ENCODE measurements at places on chromosomes 12 and 14.
A peak's percentile ranks its signal among the peaks of the same experiment; 100 is the strongest.

GRCh38 chr14:103688906-103689902 lies 26.0 kb downstream of the XRCC3 start:
- DNase-seq, result no peak

- DNase-seq, result peak; percentile 12
Measured at GRCh38 chr12:17588968-17589367, 501.0 kb downstream of the RERGL start.

GRCh38 chr12:31783556-31783955 lies 54.7 kb upstream of the AMN1 start:
- no peak for DNase-seq

DNA sequence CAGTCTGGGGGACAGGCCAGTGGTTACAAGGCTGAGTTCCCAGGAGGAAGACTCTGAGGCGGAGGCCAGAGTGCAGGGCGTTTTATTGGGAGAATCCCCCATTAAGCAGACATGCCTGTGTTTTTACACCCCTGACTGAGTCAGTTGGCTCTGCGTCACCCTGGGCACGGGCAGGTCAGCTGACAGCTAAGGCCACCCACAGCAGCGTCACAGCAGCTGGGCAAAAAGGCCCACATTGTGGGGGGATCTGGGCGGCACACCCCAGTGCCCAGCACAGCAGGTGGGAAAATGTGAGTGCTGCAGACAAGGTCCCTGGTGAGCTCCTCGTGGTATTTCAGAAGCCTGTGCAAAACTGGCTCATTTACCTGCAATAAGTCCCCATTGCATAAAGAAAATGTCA lies 184.7 kb downstream of the AACS start:
- DNase-seq, result no peak

- no peak for DNase-seq
Measured at GRCh38 chr12:121990692-121991603, 30.7 kb upstream of the BCL7A start.

DNA sequence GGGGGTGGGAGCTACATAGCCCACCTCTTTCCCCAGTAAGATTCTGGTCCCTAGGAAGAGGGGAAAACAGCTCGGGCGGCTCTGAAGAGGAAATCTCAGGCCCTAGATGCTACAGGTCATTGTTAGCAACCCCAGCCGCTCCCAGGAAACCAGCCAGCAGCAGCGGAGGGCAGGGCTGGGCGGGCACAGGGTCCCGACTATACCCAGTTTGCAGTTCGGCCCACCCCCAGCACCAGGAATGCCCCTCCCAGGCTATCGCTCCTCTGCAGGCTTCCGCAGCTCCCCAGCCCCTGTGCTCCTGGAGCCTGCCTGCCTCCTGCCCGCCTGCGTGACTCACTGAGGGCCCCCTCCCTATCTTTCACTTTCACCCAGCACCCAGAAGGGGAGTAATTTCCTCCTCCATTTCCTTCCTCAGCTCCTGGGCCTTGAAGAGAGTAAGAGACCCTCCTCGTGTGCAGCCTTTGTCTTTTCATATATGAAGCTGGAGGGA lies 27.2 kb upstream of the PNMA1 start:
- DNase-seq, result no peak

All from iPS DF 19.7 (cell line).